ENCODE measurements at places on chromosomes 1 and 21.

GRCh38 chr1:153734396-153735089, 6.7 kb downstream of the INTS3 start:
- no peak for DNase-seq

- DNase-seq: no peak
These were observed 17.1 kb downstream of the DNASE2B start for GRCh38 chr1:84415396-84415795.

- DNase-seq: no peak
These were observed 161.4 kb upstream of the TNR start for GRCh38 chr1:175904808-175905207.

DNA sequence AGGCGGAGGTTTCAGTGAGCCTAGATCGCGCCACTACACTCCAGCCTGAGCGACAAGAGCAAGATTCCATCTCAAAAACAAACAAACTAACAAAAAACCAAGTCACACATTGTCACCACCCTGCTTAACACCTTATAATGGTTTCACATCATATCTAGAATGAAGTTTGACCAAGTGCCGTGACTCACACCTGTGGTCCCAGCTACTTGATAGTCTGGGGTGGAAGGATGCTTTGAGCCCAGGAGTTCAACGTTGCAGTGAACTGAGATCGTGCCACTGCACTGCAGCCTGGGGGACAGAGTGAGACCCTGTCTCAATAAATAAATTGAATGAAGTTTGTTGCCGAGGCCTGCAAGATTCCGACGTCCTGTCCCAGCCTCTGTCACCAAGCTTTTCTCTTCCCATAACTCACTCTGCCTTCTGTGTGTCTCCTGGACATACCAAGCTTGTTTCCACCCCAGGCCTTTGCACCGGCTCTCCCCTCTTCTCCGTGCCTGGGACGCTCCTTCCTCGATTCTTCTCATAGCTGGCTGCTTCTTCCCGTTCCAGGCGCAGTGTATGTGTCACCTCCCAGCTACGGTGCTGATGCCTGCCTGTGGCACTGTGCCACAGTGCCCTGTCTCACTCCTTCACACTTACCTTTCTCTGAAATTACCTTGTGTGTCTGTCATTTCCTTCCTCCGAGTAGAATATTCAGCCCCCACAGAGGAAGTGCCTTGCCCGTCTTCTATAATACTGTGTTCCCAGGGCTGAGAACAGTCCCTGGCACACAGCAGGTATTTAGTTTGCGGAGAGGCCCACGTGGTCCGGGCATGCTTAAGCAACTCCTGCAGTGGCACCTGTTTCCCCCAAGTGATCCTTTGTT, 3.8 kb upstream of the SELENON start:
- peak; percentile 78 for DNase-seq

DNA sequence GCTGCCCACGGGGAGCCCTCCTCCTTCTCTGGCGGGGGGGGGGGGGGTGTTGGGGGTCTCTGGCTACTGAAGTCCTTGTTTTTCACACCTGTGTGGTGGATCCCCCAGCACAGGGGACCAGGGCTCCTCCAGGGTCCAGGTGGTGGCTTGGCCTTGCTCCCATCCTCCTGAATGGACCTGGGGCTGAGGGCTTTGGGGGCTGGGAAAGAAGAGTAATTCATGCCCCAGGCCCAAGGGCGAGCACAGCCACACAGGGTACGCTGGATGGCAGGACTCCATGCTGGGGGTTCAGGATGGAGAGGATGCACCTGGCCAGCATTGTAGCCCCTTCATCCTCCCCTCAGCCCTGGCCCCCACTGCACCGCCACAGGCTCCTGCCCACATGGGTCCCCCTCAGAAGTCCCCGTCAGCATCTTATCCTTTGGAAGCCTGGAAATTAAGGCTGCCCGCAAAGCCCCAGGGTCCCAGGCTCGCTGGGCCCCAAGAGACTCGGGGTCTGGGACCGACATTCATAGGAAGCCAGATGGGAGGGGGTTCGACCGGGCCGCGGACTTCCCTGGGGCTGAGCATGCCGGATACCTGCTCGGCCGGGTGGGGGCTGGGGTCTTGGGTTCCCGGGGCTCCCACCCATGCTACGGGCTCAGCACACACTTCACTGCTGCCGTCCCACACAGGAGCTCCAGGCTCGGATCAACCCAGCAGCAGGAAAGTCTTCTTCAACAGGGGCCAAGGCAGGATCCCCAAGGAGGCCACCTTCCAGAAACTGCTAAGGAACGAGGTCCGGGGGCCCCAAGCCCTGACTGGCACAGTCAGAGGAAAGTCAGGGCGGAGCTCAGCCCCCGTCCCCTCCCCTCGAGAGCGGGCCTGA, 49.0 kb upstream of the ACTRT2 start:
- no peak for DNase-seq

- no peak for DNase-seq
These were observed 131.4 kb downstream of the ST6GALNAC5 start for GRCh38 chr1:76998582-76999223.

DNA sequence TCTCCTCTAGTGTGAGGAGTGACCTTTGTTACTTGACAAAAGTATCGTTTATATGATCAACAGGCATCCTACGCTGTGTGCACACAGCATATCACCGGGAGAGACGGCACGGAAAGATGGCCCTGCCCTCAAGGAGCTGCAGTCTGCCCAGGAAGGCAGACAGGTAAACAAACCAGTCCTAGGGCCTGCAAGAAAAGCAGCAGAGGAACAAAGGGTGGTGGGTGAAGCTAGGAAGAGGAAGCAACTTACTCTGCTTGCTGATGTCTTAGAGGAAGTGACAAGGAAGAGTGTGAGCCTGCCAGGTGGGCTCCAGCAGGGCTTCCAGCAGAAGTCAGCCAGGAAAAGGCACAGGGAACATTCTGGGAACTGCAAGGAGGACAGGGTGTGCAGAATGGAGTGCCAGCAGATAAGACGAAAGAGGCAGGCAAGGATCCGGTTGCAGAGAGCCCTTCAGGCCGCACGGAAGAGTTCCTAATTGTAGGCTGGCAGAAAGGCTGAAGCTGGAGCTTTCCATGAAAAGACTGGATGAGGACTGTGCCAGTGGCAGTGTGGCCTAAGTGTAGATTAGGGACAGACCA, 106.7 kb downstream of the SLC45A1 start:
- peak; percentile 37 for DNase-seq

DNA sequence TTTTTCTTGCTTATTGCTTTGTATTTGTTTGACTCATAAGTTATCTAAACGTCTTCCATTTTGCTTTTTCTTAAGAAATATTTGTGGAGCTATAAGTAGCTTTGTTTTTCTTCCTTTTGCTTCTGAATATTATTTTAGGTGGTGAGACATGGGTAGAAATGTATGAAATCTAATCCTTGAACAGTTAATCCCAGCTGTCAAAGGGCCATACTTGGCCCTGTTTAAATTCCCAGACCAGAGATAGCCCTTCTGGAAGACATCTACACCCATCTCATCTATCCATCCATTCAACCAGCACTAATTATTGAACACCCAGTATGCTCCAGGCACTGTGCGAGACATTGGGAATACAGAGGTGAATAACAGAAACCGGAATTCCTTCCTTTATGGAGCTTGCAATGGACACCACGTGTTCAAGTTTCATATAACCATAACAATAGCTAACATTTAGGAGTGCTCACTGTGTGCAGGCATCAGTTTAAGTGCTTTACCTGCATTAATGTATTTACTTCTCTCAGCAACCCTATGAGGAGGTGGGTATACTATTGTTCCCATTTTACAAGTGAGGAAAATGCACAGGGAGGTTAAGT, 8.7 kb downstream of the TACSTD2 start:
- no peak for DNase-seq

GRCh38 chr1:180145446-180145845, 9.2 kb upstream of the QSOX1 start:
- no peak for DNase-seq

- no peak for DNase-seq
These were observed 21.5 kb upstream of the SAMSN1 start for GRCh38 chr21:14567331-14568279.

All from NCI-H1436 (cell line).